ENCODE measurements at places on chromosomes 5 and 9.
A peak's percentile ranks its signal among the peaks of the same experiment; 100 is the strongest.

DNA sequence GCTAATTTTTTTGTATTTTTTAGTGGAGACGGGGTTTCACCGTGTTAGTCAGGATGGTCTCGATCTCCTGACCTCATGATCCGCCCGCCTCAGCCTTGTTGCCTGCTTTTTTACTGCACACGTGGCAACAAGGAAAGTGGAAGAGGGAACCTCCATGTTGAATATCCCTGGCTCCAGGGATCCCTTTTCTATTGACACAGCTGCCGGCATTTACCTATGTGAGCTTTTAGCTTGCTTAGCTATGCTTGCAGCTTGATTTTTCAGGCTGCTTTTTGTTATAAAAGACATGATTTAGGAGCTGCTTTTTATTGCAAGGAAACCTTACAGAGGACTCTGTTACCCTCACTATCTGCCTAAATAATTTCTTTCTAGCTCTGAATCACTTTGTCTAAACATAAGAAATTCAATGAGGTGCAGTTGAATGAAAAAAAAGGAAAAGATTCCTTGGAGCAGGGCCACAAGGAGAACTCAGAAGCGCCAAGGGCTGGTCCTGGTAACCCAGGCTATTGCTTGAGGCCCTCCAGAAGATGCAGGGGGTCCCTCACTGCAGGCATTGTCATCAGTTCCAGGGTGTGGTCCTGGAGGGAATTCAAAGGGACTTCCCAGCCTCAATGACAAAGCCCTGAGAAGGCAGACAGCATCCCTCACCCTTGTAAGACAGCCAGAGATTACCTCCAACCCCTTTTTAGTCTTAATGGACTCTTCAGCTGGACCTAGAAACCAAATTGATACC is 89.9 kb downstream of the SYK start:
- peak; percentile 27 for DNase-seq

GRCh38 chr5:146475190-146475780 is 28.2 kb downstream of the TCERG1 start:
- no peak for DNase-seq

GRCh38 chr5:59711310-59711709 is 182.2 kb downstream of the PDE4D start:
- DNase-seq = no peak

- DNase-seq = no peak
Measured at GRCh38 chr9:125470189-125470588, 208.6 kb downstream of the GAPVD1 start.

- no peak for DNase-seq
Measured at GRCh38 chr9:13189362-13189761, 90.1 kb downstream of the MPDZ start.

DNA sequence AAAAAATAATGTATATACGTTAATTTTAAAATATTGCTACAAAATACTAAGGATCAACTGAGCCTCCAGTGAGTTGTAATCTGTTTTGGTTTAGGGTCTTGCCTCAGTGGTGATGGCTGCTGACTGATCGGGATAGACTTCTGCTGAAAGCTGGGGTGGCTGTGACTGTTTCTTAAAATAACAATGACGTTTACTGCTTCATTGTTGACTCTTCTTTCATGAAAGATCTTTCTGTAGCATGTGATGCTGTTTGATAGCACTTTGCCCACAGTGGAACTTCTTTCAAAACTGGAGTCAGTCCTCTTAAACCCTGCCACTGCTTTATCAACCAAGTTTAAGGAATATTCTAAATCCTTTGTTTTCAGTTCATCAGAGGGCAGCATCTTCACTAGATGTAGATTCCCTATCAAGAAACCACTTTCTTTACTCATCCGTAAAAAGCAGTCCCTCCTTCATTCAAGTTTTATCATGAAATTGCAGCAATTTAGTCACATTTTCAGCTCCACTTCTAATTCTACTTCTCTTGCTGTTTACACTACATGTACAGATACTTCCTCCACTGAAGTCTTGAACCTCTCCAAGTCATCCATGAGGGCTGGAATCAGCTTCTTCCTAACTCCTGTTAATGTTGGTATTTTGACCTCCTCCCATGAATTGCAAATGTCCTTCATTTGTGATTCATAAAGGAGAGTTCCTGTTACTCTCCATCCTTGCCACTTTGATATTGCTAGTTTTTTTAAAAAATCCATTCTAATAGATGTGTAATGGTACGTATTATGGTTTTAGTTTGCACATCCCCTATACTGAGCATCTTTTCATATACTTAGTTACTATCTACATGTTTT is 41.5 kb upstream of the PTPDC1 start:
- no peak for DNase-seq

DNA sequence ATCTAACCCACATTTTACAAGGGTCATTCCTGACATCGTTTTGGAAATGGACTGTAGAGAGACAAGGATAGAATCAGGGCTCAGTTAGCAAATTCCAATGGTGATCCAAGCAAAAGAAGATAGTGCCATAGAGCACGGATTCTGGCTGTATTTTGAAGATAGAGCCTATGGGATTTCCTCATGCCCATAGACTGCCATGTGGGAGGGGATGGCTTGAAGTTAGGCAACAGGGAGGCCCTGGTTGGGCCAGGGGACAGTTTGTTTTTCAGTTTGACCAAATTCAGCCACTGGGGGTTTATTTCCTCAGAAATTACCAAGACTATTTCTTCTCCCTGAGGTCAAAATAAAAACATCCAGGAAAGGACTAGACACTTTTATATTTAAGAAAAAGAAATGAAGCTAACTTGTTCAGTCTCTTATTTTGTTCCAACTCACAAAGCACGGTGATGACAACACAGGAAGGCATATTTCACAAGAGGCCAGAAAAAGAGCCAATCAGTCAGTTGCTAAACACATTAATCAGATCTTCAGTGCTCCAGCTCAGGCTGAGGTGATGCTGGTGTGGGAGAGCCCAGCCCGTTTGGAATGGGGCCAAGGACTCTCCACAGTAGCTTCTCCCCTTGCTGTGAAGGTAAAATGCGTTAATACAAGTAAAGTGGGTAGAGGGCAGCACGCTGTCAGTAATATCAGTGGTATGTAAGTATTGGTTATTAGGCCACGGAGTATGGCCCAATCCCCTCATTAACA is 4.4 kb upstream of the DCTN4 start:
- DNase-seq = peak; percentile 32

GRCh38 chr5:35061211-35061770 is 13.5 kb upstream of the AGXT2 start:
- DNase-seq = no peak

- no peak for DNase-seq
Measured at GRCh38 chr9:70816316-70816715, 305.1 kb downstream of the TRPM3 start.

GRCh38 chr5:113652161-113652560 is 138.7 kb downstream of the YTHDC2 start:
- no peak for DNase-seq

DNA sequence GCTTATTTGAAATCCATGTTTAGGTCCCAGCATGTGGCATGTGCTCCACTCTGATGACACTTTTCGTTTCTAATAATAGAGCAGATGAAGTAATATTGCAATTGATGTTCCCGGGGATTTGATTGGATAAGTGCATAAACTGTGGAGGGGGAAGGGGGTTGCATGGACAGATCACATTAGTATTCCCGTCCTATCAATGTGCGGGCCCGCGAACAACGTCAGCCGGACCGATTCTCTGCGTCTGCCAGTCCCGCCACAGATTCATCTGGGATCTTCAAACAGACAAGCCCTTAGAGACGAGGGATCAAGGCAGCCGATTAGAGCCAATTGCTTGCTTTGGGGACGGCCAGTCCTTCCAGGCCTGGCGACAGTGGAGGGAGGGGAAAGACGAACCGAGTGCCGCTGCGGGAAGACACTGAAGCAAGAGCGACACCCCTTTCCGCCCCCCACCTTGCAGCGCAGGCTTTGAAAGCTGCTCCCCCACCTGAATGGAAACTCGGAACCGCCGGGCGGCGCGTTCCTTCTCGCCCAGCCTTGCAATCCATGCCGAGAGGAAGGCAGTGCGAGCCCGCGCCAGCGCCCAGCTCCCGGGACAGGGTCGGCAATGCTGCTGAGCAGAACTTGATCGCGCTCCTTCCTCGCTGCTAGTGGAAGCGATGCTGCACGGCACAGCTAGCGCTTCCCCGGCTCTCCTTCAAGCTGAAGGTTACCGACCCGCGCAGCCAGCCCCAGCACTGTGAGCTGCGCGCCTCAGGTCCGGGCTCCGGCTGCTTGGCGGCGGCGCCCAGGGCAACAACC is at the start of gene RGS7BP:
Gene RGS7BP (plus strand): TSS at position 247 of the 798 bp plus-strand sequence. CDS start 610 bp downstream, outside the sequence.
- DNase-seq = no peak

GRCh38 chr9:8684978-8685708 is 885.6 kb upstream of the DMAC1 start:
- DNase-seq = no peak

- DNase-seq = no peak
Measured at GRCh38 chr5:107373549-107374263, 297.0 kb downstream of the EFNA5 start.

DNA sequence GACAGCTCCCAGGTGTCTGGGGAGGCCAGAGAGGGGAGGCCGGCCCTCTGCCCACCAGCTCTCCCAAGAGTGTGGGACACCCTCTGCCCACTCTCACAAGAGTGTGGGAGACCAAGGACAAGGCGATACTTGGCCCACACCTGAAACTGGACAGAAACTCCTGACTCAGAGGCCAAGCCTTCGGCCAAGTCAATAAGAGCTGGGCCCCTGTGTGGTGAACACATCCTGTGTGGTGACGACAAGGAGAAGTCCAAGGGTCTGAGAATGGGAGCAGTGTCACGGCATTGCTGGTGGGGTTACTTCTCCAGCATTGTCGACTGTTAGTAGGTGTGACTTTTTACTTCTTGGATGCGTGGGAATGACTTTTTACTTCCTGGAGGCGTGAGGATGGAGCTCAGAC is 14.6 kb upstream of the F2RL1 start:
- DNase-seq = no peak

- no peak for DNase-seq
Measured at GRCh38 chr5:71533615-71534014, 53.5 kb upstream of the MCCC2 start.

DNA sequence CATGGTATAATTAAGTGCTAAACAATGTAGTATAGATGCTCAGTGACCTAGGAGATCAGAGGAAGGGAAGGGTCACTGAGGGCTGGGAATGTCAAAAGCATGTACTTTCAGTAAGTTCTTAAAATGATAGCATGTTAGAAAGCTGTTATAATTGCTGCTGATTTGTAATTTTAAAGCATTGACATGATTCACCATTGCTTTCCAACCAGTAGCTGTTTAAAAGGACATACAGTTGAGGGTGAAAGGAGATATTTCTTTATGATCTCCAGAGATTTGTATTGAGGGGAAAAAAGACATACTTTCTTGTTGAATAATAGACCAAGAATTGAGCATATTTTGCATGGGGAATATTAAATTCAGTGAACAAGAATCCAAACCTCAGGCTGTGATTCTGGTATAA is 1.2 kb upstream of the SLC1A3 start:
- no peak for DNase-seq

- no peak for DNase-seq
Measured at GRCh38 chr9:98150164-98150563, 31.1 kb upstream of the TRIM14 start.

Measured in NCI-H2029 treated with DMSO at 0.1 percent for 48 hours (cell line).